ENCODE measurements at places on chromosomes 13 and 19. TPM values are rescaled to one million over a fixed set of nuclear protein-coding genes. Genes with fewer than 3 reads are reported as not detected.

Gene ARID3A
- total RNA-seq = 10.2 TPM

Gene FRY
- total RNA-seq = 9.1 TPM

Gene AMER2
- not detected for total RNA-seq

Gene KLK5
- 0.19 TPM for total RNA-seq

Gene NLRP5
- total RNA-seq = not detected

- H3K4me1 ChIP-seq = no peaks in the 10 kb centered on the region
- no peaks in the 10 kb centered on the region for H3K27me3 ChIP-seq
- no peak overlapping the region for H3K27ac ChIP-seq
- no peak overlapping the region for H3K4me3 ChIP-seq
- peaks cover 9% of the 10 kb centered on the region for H3K36me3 ChIP-seq
- DNase-seq = no peak
Observed at GRCh38 chr19:21693399-21693798, 74.0 kb downstream of the ZNF100 start.

DNA sequence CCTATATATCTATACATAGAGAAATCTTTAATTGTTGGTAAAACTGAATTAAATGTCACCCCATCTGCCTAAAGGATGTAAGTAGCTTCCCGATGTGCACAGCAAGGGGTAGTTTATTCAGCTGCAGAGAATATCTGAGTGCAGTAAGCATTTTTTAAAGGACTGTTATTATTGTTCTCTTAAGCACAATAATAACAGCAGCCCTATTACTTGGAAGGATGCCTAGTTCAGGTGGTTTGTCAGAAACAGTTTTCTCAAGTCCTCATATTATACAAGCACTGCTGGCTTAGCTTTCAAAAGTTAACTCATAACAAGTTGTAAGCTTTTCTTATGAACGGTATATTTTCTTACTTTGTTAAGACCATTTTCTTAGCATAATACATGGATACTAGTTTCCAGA is 142.6 kb downstream of the CRYL1 start:
- H3K27me3 ChIP-seq = no peaks in the 10 kb centered on the region
- no peak overlapping the region for H3K27ac ChIP-seq
- no peak overlapping the region for H3K4me3 ChIP-seq
- no peaks in the 10 kb centered on the region for H3K36me3 ChIP-seq

GRCh38 chr13:100363285-100363711 is 225.3 kb downstream of the GGACT start:
- no peak for DNase-seq
- H3K4me3 ChIP-seq = no peak overlapping the region
- H3K36me3 ChIP-seq = no peaks in the 10 kb centered on the region

DNA sequence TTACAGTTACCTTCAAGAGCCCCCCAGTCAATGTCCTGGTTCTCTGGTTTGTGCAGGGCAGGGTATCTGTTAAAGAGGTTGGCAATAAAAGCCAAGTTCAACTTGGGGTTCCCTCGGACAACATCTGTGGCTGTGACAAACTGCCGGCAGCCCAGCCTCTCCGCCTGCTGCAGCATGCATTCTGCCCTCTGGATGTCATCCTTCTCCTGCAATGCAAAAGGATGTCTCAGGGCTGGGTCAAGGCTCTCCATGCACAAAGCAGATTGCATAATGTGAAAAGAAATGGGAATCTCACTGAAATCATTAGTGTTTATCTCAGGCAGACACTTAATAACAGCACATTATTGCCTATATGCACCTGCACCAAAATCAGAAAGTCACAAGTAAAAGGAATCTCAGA is 35.1 kb downstream of the LCP1 start:
- no peak for DNase-seq
- H3K27me3 ChIP-seq = peaks cover 35% of the 10 kb centered on the region

- H3K27me3 ChIP-seq = no peaks in the 10 kb centered on the region
- H3K36me3 ChIP-seq = no peaks in the 10 kb centered on the region
- H3K4me1 ChIP-seq = no peaks in the 10 kb centered on the region
- no peak for DNase-seq
- H3K27ac ChIP-seq = no peak overlapping the region
Observed at GRCh38 chr13:61383111-61383510, 32.5 kb downstream of the PCDH20 start.

GRCh38 chr13:94218537-94218936 is 260.9 kb downstream of the DCT start:
- H3K4me3 ChIP-seq = no peak overlapping the region
- no peaks in the 10 kb centered on the region for H3K4me1 ChIP-seq
- H3K27ac ChIP-seq = no peak overlapping the region
- no peaks in the 10 kb centered on the region for H3K27me3 ChIP-seq
- H3K36me3 ChIP-seq = no peaks in the 10 kb centered on the region
- DNase-seq = no peak

- peaks cover 44% of the 10 kb centered on the region for H3K27me3 ChIP-seq
- no peak overlapping the region for H3K4me3 ChIP-seq
- H3K27ac ChIP-seq = no peak overlapping the region
- H3K4me1 ChIP-seq = no peaks in the 10 kb centered on the region
- no peak for DNase-seq
- H3K36me3 ChIP-seq = no peaks in the 10 kb centered on the region
Observed at GRCh38 chr13:38743466-38743865, 56.6 kb downstream of the FREM2 start.

GRCh38 chr13:20566468-20566897 is 474 bp upstream of the IFT88 start:
- no peaks in the 10 kb centered on the region for H3K4me1 ChIP-seq
- peak; percentile 78 for DNase-seq
- H3K4me3 ChIP-seq = peak overlapping the region; percentile 95
- no peaks in the 10 kb centered on the region for H3K36me3 ChIP-seq
- H3K27me3 ChIP-seq = no peaks in the 10 kb centered on the region
- peak overlapping the region; percentile 96 for H3K27ac ChIP-seq

DNA sequence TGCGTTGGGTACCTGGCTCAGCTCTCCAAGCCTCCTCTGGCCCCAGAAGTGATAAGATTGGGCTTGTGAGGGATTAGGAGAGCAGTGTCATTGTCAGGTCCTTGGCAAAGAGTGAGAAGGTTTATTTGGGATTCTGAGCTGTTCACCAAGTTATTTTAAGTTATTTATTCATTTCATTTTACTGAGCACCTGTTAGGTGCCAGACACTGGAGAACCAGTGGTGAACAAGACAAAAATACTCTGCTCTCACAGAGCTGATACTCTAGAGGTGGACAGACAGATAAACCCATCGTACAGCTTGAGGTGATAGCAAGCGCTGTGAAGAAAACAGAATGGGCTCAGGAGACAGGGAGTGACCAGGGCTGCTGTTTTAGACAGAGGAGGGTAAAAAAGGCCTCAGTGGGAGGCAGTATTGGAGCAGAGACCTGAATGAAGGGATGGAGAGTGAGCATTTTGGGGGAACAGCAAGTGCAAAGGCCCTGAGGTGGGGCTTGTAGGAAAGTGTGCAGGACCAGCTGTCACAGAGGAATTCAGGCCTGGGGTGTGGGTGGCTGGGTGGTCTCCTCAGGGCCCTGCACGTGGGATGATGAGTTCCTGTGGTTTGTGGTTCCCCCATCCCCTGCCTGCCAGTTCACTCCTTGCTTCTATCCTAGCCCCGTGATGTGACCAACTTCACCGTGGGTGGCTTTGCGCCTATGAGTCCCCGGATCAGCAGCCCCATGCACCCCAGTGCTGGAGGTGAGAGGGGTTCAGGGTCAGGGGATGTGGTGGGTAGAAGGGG is 8.7 kb upstream of the TIMM50 start:
- DNase-seq = no peak
- no peaks in the 10 kb centered on the region for H3K4me1 ChIP-seq
- H3K36me3 ChIP-seq = peaks cover 55% of the 10 kb centered on the region
- H3K4me3 ChIP-seq = no peak overlapping the region

DNA sequence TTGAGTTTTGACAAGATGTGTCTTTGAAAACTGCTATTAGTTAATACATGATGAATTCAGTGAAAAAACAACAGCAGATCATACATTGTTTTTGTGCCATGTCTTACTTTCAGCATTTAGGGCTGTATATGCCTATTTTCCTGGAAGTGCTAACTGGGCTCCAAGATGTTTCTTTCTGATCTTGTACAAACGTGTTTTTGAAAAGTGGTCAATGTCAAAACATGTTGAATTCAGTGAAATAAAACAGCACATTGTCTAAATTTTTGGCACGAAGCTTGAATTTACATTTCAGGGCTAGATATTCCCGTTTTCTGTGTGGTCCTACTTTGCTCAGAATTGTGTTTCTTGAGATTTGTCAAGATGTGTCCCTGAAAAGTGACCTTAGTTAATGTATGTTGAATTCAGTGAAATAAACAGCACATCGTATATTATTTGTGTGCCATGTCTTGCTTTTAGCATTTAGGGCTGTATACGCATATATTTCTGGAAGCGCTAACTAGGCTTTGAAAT is 14.7 kb upstream of the PARP4 start:
- peaks cover 30% of the 10 kb centered on the region for H3K27me3 ChIP-seq
- H3K27ac ChIP-seq = no peak overlapping the region
- H3K4me3 ChIP-seq = no peak overlapping the region
- no peak for DNase-seq
- H3K4me1 ChIP-seq = no peaks in the 10 kb centered on the region

DNA sequence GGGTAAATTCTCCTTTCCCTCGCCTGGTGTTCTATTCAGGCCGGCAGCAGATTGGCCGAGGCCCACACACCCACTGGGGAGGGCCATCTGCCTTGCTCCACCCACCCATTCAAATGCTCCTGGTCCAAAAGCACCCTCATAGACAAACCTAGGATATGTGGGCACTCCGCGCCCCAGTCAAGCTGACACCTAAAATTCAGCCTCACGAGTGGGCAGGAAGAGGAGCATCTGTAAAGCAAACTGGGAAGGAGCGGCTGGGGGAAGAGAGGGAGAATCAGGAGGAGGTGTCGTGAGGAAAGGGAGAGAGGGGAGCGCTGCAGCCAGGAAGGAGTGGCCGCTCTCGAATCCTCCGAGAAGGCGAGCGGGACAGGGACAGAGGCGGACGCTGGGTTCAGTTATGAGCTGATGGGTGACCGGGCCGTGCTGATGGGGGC is 136.9 kb downstream of the USP12 start:
- H3K4me1 ChIP-seq = peaks cover 25% of the 10 kb centered on the region
- H3K4me3 ChIP-seq = no peak overlapping the region

DNA sequence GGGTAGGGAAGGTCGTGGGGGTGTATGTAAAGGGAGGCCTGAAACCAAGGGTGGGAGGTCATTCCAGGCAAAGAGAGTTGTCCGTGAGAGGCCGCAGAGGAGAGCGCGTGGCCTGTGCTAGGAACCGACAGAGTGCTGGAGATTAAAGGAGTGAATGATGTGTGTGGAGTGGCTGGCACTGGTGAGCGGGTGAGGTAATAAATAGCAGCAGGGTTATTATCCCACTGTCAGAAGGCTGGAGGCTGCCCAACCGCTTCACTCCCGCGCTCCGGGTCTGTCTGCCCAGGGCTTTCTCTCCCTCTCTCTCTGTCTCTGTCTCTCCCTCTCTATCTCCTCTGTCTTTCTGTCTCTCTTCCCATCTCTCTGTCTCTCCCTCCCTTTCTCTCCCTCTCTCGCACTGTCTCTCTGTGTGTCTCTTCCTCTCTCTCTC is 17.4 kb downstream of the ZNF579 start:
- H3K27ac ChIP-seq = no peak overlapping the region
- no peaks in the 10 kb centered on the region for H3K4me1 ChIP-seq

DNA sequence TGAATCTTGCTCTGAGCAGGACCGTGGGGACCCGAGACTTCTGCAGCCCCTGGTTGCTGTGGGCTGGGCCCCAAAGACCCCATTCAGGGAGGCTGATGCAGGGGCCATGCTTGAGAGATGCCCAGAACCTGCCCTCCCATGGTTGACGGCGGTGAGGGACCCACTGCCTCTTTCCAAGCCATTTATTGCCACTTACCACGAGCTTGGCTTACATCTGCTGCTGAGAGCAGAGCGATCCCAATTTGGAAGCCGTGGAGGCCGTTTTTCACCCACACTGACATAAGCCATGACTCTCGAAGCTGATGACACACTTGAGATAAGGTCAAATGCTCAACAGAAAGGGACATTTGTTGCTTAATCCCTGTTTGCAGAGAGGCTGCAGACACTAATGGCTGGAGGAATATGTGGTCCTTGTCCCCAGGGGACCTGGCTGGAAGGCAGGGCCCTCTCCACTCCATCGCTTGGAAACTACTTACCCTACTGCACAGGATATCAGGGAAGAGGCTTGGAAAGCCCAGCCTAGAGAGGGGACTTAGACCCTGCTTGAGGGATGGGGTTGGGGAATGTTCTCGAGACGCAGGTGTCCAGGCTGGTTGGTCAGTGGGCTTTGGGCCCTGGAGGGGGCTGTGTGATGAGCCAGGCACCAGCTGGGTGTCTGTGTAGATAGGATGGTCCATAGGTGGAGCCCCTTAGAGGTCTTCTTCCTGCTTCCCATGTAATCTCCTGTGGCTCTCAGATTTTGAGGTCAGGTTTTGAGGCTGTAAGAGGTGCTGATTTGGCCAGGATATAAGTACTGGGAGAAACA is 15.3 kb downstream of the ZNF536 start:
- no peak overlapping the region for H3K4me3 ChIP-seq
- no peaks in the 10 kb centered on the region for H3K27me3 ChIP-seq
- DNase-seq = no peak
- no peaks in the 10 kb centered on the region for H3K4me1 ChIP-seq
- H3K27ac ChIP-seq = no peak overlapping the region

DNA sequence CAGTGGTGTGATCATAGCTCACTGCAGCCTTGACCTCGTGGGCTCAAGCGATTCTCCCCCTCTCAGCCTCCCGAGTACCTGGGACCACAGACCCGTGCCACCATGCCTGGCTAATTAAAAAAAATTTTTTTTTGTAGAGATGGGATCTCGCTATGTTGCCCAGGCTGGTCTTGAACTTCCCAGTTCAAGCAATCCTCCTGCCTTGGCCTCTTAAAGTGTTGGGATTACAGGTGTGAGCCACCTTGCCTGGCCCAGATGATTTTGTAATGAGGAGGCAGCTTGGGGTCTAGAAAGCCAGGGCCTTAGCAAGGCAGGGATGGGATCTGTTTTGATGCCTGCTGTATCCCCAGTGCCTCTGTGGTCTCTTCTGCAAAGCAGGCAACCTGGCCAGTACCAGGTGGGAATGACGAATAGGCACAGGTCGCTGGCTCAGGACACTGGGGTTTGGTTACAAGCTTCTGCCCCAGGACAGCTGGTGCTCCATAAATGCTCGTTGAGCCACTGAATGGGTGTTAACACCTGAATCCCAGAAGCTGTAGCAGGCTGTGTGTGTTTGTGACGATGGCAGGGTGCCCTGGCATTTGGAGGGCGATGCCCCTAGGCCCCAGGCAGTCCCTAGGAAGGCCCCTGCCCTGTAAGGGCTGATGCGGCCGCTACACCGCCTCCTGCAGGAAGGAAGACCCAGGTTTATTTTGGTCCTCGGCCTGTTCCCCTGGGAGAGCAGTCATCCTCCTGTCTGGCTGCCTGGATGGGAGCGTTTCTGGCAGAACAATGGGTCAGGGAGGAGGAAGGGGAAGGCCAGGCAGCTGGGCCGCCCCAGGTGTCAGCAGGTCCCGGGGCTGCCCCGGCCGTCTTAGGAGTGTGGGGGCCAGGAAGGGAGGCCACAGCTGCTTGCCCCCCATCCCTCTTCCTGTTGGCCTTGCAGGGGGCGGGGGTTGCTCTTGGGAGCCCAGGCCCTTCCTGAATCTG is 8.6 kb downstream of the TNFAIP8L1 start:
- no peaks in the 10 kb centered on the region for H3K4me1 ChIP-seq
- peaks cover 5% of the 10 kb centered on the region for H3K36me3 ChIP-seq
- H3K4me3 ChIP-seq = no peak overlapping the region
- no peak for DNase-seq
- H3K27ac ChIP-seq = no peak overlapping the region

All from MCF 10A (cell line).